Cerebellar cortex (tissue), 1 donor: ENCODE measurements at places on chromosomes 16 and 17.
A peak's percentile ranks its signal among the peaks of the same experiment; 100 is the strongest.

DNA sequence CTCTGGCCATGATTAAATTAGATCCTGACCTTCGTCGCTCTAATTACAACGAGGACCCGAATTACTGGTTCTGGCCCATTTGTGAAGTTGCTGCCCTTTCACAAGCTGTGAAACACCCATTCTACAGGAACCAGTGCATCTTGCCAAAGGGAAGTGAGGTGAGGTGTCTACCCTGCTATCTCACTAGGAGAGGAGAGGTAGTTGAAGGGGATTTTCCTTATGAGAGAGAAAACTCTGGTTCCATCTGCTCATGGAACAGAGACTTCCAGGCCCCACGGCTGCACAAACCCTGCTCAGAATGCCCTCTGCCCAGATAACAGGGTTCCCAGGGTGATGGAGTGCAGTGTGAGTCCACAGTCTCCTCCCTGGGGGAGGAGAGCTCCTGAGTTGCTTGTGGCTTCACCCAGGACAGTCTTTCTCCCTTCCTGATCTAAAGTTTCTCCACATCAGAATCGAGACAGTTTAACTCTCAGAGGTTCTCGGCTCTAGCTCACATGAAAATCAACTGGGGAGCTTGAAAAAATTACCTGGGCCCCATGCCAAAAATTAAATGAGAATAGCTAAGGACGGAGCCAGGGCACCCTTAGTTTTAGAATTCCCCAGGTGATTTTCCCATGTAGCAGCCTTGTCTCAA is 7.8 kb upstream of the SSTR2 start:
- peak; percentile 44 for DNase-seq

DNA sequence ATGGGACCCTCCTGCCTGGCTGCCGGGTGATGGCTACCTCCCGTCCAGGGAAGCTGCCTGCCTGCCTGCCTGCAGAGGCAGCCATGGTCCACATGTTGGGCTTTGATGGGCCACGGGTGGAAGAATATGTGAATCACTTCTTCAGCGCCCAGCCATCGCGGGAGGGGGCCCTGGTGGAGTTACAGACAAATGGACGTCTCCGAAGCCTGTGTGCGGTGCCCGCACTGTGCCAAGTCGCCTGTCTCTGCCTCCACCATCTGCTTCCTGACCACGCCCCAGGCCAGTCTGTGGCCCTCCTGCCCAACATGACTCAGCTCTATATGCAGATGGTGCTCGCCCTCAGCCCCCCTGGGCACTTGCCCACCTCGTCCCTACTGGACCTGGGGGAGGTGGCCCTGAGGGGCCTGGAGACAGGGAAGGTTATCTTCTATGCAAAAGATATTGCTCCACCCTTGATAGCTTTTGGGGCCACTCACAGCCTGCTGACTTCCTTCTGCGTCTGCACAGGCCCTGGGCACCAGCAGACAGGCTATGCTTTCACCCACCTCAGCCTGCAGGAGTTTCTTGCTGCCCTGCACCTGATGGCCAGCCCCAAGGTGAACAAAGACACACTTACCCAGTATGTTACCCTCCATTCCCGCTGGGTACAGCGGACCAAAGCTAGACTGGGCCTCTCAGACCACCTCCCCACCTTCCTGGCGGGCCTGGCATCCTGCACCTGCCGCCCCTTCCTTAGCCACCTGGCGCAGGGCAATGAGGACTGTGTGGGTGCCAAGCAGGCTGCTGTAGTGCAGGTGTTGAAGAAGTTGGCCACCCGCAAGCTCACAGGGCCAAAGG is 36.8 kb downstream of the NLRC5 start:
- no peak for DNase-seq

DNA sequence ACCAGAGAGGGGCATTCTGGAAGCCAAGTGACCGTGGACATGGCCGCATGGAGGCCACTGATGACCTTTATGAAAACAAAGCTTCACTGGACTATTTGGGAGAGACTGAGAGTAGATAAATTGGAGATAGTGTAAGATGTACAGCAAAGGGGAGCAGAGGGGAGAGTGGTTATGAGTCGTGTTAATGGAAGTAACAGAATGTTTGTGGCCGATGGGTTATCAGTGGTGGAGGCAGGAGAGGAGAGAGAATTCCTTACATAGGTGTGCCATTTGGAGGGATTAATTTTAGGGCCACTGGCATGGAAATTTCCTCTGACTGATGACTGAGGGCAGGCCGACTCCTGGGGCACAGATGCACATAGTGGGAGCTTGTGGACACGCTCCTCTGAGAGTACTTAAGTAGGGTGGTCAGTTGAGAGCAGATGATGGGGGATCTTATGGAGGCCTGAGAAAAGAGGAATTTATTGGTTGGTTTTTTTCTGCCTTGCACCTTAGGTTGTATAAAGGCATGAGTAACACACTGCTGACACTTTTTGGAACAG is 19.2 kb downstream of the PRPSAP2 start:
- no peak for DNase-seq

DNA sequence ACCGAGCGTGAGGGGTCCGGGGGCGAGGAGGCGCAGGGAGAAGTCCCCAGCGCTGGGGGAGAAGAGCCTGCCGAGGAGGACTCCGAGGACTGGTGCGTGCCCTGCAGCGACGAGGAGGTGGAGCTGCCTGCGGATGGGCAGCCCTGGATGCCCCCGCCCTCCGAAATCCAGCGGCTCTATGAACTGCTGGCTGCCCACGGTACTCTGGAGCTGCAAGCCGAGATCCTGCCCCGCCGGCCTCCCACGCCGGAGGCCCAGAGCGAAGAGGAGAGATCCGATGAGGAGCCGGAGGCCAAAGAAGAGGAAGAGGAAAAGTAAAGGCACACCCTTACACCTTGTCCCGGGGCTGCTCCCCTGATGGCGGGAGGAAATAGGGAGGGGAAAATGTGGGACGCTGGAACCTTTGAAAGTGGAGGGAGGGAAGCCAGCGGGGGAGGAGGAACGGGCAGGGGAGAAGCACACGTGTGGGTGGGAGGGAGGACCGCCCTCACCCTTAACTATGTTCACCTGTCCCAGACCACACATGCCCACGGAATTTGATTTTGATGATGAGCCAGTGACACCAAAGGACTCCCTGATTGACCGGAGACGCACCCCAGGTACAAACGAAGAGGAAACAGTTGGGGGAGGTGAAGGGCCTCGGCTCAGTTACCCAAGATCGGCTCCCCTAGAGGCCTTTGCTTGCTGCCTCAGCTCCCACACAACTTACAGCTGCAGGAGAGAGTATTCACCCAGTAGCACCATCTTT is 916 bp downstream of the PAGR1 start:
- DNase-seq: peak; percentile 52

GRCh38 chr17:53971361-53971760 is 148.6 kb downstream of the KIF2B start:
- DNase-seq: no peak

DNA sequence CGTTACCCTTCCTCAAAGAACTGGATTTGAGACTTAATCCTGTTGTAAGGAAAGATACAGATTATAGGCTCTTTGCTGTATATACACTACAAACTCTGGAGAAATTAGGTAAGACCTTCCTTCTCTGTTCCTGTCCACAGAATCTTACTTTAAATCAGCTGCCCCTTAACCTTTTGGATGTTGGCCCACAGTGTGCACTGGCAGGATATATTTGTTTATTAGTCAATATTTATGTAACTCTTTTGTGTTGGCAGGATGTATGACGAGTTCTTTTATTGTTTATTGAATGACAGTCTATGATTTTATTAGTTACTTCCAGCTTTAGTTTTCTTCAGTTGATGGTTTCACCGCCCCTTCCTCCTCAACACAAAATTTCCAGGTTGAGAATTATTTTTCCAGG is 19.7 kb downstream of the LRRC36 start:
- DNase-seq: no peak

DNA sequence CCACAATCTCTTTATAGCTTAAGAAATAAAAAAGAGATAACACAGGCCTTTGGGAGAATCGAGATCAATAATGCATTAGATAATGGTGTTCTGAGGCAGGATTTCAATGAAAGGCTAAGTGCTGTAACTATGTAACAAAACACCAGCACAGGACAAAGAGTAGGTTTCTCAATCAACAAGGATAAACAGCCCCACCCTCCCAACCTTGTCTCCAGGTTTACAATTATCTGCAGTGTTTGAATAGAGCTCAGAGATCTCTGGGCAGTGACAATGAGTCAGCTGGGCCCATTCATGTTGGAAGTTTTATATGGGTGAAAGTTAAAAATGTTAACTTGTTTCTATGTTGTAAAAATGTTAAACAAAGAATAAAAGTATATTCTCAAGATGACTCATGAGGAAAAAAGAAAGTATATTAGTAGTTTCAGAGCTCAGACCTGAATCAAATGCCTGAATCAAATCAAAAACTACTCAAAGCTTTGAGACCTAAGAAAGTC is 17.0 kb upstream of the KRT20 start:
- DNase-seq: no peak

DNA sequence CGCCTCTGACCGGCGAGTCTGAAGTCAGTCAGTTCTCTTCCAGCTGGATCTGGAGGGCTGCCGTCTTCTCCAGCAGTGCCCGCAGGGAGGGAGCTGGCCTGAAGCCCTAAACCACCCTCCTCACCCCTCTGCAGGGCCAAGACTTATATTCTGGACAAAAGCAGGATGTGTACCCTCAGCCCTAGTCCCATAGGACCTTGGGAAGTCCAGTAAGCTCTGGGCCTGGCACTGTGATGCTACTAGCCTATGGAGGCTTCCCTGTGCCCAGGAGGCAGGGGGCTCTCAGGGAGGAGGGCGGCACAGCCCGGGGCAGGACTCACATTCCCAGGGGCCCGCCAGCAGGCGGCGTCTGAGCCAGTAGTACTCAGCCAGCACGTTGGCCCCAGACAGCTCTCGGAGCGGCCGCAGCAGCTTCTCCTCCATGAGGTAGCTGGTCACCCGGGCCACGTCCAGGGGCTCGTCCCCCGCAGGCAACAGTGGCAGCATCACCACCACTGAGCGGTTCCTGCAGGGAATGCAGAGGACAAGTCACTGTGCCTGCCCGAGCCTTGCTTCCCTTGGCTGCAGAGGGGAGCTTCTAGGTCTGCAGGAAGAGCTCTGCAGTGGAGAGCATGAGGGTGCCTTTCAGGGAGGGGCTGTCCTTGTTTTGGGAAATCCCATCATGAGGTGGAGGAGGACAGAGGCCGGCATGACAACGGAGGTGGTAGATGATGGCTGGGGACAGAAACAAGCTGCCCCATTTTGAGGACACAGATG is 41.7 kb downstream of the RMI2 start:
- DNase-seq: peak; percentile 34
